ENCODE measurements at places on chromosomes 2 and 18. TPM values are rescaled to one million over a fixed set of nuclear protein-coding genes. Genes with fewer than 3 reads are reported as not detected.

GRCh38 chr2:170680172-170680941 lies 34.8 kb upstream of the SP5 start:
- H3K27me3 ChIP-seq: no peaks in the 10 kb centered on the region
- H3K4me3 ChIP-seq: no peak overlapping the region
- no peak overlapping the region for H3K27ac ChIP-seq
- H3K4me1 ChIP-seq: peaks cover 29% of the 10 kb centered on the region
- H3K36me3 ChIP-seq: no peaks in the 10 kb centered on the region

- no peaks in the 10 kb centered on the region for H3K4me1 ChIP-seq
- peaks cover 22% of the 10 kb centered on the region for H3K27me3 ChIP-seq
- DNase-seq: no peak
Measured at GRCh38 chr2:118992740-118993391, 50.9 kb downstream of the MARCO start.

Gene PSMD1
- total RNA-seq: 128 TPM

Gene IL1RL1
- total RNA-seq: not detected

GRCh38 chr2:223008162-223008561 lies 43.8 kb upstream of the KCNE4 start:
- DNase-seq: no peak
- H3K36me3 ChIP-seq: peaks cover 5% of the 10 kb centered on the region
- no peak overlapping the region for H3K27ac ChIP-seq
- H3K4me3 ChIP-seq: no peak overlapping the region
- H3K27me3 ChIP-seq: no peaks in the 10 kb centered on the region

DNA sequence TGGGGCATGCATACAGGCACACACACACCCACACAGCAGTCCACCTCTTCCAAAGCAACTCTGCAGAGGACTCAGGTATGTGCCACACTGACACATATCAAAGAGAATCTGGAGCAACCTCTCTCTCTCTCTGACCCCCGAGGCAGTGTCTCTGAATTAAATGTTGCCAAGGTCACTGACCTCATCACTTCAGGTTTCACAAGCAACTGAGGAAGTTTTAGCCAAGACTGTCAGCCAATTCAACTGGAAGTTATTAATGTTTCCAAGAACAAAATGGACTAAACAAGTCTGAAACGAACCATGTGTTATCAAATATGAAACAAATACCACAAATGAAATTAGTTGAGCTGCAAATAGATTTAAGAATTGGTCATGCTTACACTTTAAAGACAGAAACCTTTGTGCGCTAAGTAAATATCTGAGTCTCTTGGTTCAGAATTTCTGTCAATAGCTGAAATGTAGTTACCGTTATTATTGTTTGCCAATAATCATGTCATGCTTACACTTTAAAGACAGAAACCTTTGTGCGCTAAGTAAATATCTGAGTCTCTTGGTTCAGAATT lies 86.1 kb downstream of the SLC25A12 start:
- no peak for DNase-seq
- no peaks in the 10 kb centered on the region for H3K27me3 ChIP-seq
- H3K4me1 ChIP-seq: peaks cover 12% of the 10 kb centered on the region
- H3K4me3 ChIP-seq: no peak overlapping the region

DNA sequence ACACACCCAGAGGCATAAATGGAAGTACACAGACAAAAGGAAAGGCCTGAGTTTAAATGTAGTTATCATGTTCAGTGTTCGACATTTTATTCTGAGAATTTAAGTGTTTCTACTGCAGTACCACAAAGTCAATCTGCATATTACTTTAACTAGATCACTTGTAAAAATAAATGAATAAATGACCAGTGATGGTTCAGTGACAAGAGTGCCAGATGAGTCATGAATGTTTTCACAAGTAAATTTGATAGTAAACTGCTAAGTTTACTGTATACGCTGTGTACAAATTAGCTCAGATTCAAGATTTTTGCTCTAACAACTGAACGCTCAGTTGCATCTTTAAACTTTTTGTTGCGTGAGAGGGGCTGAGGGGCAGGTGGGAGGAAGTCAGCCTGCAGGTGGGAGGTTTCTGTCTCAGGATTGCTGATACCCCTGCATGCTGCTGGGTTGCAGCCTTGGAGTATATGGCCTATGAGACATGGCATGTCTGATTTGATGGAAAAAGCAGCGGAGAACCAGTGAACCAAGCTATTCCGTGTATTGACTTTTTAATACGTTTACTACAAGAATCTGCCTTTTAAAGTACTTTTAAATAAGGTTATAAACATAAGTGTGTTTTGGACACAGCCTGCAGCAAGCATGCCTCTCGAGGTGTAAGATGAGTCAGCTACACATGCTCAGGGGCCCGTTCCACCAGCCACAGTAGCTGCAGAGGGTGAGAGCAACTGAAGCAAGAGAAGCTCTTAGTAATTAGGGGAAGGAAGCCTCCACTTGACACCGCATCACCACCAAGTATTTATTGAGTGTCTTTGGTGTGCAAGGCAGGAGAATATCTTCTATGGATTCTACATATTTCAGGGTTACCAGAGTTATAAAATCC lies 245.1 kb downstream of the NEDD4L start:
- H3K36me3 ChIP-seq: peaks cover 3% of the 10 kb centered on the region
- no peak overlapping the region for H3K4me3 ChIP-seq
- no peak overlapping the region for H3K27ac ChIP-seq
- peaks cover 35% of the 10 kb centered on the region for H3K4me1 ChIP-seq

DNA sequence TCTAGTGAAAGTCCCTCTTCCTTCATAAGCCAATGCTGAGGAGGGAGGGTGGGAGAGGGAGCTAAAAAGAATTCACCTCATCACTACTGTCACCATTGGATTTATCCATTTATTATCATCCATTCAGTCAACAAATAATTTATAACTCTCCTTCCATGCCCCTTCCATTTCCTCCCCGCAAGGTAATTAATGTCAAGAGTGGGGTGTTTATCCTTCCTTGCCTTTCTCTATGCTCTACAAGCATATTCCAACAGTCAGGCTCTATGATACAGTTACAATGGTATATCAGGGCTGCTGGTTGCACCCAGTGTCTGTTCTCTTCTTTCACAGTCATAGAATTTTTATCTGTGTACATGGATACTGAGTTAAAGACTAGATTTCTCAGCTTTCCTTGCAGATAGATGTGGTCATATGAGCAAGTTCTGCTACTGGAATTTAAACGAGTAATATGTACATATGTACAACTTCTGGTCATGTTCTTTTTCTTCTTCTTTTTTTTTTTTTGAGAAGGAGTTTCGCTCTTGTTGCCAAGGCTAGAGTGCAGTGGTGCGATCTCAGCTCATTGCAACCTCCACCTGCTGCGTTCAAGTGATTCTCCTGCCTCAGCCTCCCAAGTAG lies 5.1 kb upstream of the MFSD6 start:
- DNase-seq: no peak
- no peaks in the 10 kb centered on the region for H3K36me3 ChIP-seq
- no peak overlapping the region for H3K4me3 ChIP-seq
- H3K27ac ChIP-seq: no peak overlapping the region
- peaks cover 11% of the 10 kb centered on the region for H3K27me3 ChIP-seq

GRCh38 chr2:190782264-190782663 lies 98.4 kb upstream of the GLS start:
- H3K27ac ChIP-seq: peak overlapping the region; percentile 58
- peaks cover 13% of the 10 kb centered on the region for H3K27me3 ChIP-seq
- H3K4me1 ChIP-seq: peaks cover 3% of the 10 kb centered on the region
- no peaks in the 10 kb centered on the region for H3K36me3 ChIP-seq

GRCh38 chr2:106284255-106284654 lies 90.2 kb upstream of the UXS1 start:
- peaks cover 60% of the 10 kb centered on the region for H3K4me1 ChIP-seq
- no peak overlapping the region for H3K4me3 ChIP-seq
- DNase-seq: no peak

GRCh38 chr2:157627594-157628476 lies 829 bp downstream of the ACVR1C start:
- peak overlapping the region; percentile 83 for H3K4me3 ChIP-seq
- peaks cover 9% of the 10 kb centered on the region for H3K4me1 ChIP-seq
- no peak for DNase-seq
- H3K27me3 ChIP-seq: peaks cover 67% of the 10 kb centered on the region
- no peaks in the 10 kb centered on the region for H3K36me3 ChIP-seq

GRCh38 chr2:127047054-127047453 lies 59.9 kb downstream of the BIN1 start:
- H3K4me3 ChIP-seq: no peak overlapping the region
- H3K27ac ChIP-seq: no peak overlapping the region
- no peak for DNase-seq

DNA sequence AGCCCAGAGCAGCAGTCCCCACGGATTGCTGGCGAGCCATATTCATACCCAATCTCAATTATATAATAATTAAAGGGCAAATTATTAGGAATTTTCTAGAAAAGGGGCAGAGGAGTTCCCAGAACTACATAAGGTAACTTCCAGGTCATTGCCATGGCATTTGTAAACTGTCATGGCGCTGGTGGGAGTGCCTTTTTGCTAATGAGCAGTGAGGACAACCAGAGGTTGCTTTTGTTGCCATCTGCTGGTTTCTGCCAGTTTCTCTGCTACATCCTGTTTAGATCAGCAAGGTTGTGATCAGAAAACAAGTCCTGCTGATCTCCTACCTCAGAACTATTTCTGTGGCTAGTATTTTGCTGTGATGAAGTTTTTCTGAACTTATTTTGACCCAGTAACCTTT lies 159.8 kb upstream of the PIEZO2 start:
- peaks cover 6% of the 10 kb centered on the region for H3K36me3 ChIP-seq
- H3K4me3 ChIP-seq: no peak overlapping the region
- no peak overlapping the region for H3K27ac ChIP-seq

Gene CD8A
- 0.54 TPM for total RNA-seq

Gene ERLEC1
- 22.2 TPM for total RNA-seq

DNA sequence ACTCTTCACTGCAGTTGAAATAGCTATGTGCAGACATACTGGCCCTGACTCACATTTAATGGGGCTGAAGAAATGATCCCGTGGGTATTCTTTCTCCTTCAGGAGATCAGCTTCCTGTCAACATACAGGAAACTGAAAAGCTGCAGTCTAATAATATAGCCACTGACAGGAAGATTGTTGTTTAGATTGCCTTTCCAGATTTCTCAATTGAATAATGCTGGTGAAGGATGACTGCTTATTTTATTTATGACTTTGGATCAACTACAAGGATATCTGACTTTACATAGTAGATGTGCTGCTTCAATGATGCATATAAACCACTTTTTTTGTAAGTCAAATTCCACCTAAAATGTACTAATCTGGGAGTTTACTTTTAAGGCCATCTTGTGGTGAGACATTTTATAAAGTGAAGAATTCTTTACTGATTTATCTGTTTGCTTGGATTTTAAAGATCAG lies 93.4 kb upstream of the MAP4K3 start:
- H3K4me1 ChIP-seq: peaks cover 3% of the 10 kb centered on the region
- no peaks in the 10 kb centered on the region for H3K27me3 ChIP-seq
- H3K4me3 ChIP-seq: no peak overlapping the region
- no peak overlapping the region for H3K27ac ChIP-seq
- H3K36me3 ChIP-seq: no peaks in the 10 kb centered on the region

DNA sequence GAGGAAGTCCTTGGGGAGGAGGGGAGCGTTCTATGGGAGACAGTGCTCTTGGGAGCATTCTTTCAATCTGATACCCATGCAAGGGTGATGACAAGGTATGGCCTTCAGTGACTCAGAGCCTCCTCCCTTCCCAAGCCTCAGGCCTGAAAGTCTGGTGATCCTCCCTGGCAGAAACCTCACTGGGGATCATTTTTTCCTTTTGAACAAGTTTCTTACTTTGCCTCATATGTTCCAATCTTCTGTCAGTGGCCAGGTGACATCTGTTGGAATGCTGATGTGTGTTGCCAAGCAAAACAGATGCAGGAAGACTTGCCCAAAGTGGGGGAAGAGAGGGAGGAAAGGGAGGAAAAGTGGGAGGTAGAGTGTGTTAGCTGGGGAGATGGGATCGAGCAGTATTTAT lies 224.8 kb downstream of the NEDD4L start:
- DNase-seq: no peak
- no peaks in the 10 kb centered on the region for H3K27me3 ChIP-seq
- H3K4me3 ChIP-seq: no peak overlapping the region
- H3K27ac ChIP-seq: no peak overlapping the region
- peaks cover 8% of the 10 kb centered on the region for H3K4me1 ChIP-seq

DNA sequence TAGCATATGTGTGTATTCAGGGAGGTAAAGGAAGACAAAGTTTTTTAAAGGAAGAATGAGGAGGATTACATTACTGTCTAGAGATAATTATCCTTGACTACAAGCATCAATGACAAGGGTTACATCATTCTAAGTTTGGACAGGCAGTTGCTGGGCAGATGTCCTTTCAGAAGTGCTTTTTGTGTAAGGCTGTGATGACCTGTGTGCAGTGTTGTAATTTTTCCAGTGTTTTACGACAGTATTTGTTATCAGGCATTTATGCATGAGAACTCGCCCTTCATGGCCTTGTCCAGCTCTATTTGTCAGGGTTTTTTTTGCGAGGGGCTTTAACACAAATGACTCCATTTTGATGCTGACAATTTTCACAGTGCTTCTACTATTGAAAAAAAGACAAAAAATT lies 658.3 kb upstream of the NXPH2 start:
- peaks cover 4% of the 10 kb centered on the region for H3K36me3 ChIP-seq
- no peaks in the 10 kb centered on the region for H3K27me3 ChIP-seq
- H3K4me1 ChIP-seq: peaks cover 21% of the 10 kb centered on the region

DNA sequence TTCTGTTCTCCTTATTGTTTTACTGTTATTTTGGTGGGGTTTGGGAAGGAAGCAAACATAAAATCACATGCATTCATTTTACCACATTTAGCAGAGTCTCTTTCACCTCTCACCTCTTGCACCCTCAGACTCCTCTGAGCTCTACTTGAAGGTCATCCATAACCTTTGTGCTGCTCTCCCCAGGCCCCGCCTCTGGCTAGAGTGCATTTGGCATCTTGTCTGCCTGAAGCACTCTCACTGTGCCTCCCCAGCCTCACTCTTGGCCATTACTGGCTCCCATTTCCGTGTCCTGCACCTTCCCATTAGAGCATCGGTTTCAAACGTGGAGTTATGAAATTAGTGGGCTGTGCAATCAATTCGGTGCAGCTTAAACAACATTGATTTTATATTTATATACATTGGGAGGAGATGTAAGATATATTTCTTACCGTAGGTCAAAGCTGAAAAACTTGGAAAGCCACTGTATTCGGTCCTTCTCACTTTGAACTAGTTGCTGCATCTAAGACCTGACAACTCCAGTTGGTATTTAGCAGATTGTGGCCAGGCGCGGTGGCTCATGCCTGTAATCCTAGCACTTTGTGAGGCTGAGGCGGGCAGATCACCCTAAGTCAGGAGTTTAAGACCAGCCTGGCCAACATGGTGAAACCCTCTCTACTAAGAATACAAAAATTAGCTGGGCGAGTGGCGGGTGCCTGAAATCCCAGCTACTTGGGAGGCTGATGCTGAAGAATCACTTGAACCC lies 6.9 kb upstream of the ZFAND2B start:
- H3K36me3 ChIP-seq: peaks cover 5% of the 10 kb centered on the region
- H3K27ac ChIP-seq: no peak overlapping the region
- DNase-seq: no peak
- peaks cover 14% of the 10 kb centered on the region for H3K27me3 ChIP-seq

DNA sequence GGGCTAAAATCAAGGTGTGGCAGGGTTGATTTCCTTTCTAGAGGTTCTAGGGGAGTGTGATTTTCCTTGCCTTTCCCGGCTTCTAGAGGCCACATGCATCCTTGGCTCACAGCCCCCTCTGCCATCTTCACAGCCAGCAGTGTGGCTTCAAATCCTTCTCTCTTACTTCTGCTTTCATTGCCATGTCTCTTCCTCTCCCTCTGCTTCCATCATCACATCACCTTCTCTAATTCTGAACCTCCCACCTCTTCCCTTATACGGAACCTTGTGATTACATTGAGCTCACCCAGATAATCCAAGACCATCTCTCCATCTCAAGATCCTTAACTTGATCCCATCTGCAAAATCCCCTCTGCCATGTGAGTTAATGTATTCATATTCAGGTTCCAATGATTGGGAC lies 56.2 kb upstream of the RMDN2 start:
- no peak overlapping the region for H3K4me3 ChIP-seq
- no peaks in the 10 kb centered on the region for H3K36me3 ChIP-seq
- peaks cover 41% of the 10 kb centered on the region for H3K27me3 ChIP-seq
- H3K4me1 ChIP-seq: peaks cover 13% of the 10 kb centered on the region

Gene KCNE4
- total RNA-seq: not detected

Measured in neural crest cell (in vitro differentiated cells).